ENCODE measurements at places on chromosomes 1 and 21.

GRCh38 chr1:61536174-61537108, 188.5 kb downstream of the TM2D1 start:
- no peak for DNase-seq

DNA sequence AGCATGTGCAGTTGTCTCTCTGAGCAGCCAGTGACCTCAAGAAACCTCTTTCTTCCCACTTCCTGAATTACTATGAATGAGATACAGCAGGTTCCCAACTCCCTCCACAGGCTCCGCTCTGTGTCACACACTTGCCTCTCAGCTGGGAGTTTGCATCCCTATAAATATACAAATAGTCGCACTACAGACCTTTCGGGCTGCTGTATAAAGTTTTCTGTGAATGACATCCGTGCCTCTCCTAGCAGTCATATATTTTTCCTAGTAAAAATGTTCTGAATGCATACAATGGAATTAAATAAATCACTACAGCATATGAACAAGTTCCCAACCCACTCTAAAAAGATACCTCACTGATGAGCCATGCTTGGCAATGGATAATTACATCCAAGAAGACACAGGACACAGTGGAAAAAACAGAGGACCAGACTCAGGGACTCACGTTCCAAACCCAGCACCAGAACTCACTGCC, 66.8 kb downstream of the CAPZB start:
- no peak for DNase-seq

- no peak for DNase-seq
Measured at GRCh38 chr1:11418056-11418455, 60.9 kb upstream of the DISP3 start.

GRCh38 chr1:111967067-111967690, 22.3 kb downstream of the KCND3 start:
- no peak for DNase-seq

GRCh38 chr1:217063172-217063908, 340.1 kb upstream of the ESRRG start:
- DNase-seq, result no peak

DNA sequence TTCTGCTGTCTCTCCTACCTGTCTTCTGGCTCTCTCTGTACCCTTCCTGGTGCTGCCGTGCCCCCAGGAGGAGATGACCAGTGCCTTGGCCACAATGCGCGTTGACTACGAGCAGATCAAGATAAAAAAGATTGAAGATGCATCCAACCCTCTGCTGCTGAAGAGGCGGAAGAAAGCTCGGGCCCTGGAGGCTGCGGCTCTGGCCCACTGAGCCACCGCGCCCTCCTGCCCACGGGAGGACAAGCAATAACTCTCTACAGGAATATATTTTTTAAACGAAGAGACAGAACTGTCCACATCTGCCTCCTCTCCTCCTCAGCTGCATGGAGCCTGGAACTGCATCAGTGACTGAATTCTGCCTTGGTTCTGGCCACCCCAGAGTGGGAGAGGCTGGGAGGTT, 38.1 kb upstream of the IL19 start:
- no peak for DNase-seq

DNA sequence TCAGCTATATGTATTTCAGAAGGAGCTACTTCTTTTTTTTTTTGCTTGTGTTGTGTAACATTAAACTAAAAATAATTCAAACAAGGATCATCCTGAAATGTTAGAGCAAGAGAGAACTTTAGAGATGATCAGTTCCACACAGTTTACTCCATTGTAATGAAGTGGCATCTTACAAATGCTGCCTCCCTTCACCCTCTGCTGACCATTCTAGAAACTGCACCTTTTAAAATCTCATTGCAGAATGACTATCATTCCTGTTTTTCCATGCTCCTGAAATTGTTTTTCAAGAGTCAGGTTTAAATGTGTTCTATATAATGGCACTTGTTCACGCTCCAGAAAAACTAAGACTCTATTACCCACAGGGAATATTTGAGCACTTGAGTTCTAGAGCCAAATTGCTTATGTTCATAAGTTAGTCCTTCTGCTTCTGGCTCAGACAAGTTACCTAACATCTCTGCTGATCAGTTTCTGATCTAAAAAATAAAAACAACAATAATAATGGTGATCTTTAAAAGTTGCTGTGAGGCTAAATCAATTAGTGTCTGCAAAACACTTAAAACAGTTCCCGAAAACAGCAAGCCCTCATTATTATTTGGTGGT, 21.5 kb upstream of the SLC44A5 start:
- DNase-seq, result no peak

DNA sequence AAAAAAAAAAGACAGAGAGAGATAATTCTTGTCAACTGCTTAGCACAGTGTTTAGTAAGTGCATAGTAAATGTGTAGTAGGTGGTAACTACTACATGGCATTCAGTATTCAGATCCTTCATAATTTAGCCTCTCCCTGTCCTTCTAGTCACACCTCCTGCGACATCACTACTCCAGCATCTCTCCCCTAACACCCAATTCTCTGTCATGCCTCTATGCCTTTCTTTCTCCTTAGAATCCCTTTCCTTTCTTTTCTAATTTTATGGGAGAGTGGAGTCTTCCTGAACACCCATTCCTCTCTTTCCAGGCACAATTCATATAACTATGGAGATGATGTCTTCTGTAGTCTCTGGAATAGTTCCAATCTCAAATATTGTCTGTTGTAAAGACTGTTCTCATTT, 3.9 kb upstream of the VPS72 start:
- no peak for DNase-seq

GRCh38 chr1:86972262-86972661, 57.8 kb downstream of the HS2ST1 start:
- DNase-seq, result no peak

- DNase-seq, result no peak
Measured at GRCh38 chr1:219461981-219462400, 150.9 kb downstream of the ZC3H11B start.

DNA sequence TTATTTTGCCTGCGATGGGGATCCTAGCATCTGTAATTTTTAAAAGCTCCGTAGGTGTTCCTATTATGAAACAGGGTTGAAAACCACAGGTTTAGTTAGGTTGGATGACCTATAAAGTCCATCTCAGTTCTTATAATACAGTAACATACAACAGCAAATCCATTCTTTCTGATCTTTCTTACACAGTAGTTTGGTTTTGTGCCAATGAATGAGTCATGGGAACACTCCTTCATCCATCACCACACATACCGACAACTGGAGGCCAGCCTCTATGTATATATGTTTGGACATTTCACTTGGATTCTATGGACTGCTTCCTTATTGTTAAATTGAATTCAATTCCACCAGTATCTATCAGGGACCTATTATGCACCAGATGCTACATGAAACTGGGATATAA, 118.4 kb upstream of the L1TD1 start:
- no peak for DNase-seq

GRCh38 chr1:233448109-233448689, 120.7 kb downstream of the MAP3K21 start:
- DNase-seq, result no peak

DNA sequence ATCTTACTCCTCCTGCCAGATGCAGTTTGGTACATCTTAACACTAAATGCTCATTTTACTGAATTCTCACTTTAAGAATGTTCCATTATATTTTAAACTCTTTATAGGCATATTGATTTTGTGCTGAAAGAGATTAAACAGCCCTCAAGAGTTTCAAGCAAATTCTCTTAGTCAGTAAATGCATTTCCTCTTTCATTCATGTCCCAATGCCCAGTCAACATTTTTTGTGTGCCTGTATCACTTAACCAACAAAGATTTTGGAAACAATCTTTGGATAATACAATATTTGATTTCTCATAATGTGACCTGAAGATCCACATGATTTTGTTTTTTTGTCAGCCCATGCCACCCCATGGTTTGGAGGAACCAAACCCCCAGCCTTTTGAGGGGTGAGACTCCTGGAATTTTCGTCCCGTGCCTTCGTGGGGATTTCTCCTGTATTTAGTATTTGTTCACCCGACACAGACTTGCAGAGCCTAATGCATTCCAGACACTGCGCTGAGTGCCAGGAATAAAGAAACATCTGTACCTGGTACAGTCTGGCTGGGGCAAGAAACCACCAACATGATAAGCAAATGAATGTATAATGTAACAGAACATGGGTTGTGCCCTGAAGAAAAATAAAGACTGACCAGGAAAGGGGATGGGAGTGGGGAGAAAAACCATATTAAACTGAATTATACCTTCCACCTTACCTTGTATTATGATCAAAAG, 47.1 kb upstream of the ETS2 start:
- no peak for DNase-seq

- DNase-seq, result no peak
Measured at GRCh38 chr1:198295225-198295624, 138.4 kb downstream of the NEK7 start.

- no peak for DNase-seq
Measured at GRCh38 chr1:227815468-227816409, at the start of gene PRSS38. PRSS38 (plus strand) TSS chr1:227815675; CDS start chr1:227815717, 42 bp downstream.

DNA sequence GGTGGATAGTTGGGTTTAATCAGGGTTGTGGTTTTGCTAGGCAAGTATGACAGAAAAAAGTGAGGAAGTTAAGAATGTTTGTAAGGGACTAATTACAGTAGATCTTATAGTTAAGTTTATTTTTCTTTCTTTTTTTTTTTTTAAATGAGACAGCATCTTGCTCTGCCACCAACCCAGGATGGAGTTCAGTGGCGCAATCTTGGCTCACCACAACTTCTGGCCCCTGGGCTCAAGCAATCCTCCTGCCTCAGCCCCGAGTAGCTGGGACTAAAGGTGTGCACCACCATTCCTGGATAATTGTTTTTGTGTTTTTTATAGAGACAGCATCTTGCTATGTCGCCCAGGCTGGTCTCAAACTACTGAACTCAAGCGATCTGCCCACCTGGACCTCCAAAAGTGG, 41.7 kb downstream of the EYA3 start:
- no peak for DNase-seq

GRCh38 chr1:55423376-55423775, 208.2 kb upstream of the USP24 start:
- no peak for DNase-seq

DNA sequence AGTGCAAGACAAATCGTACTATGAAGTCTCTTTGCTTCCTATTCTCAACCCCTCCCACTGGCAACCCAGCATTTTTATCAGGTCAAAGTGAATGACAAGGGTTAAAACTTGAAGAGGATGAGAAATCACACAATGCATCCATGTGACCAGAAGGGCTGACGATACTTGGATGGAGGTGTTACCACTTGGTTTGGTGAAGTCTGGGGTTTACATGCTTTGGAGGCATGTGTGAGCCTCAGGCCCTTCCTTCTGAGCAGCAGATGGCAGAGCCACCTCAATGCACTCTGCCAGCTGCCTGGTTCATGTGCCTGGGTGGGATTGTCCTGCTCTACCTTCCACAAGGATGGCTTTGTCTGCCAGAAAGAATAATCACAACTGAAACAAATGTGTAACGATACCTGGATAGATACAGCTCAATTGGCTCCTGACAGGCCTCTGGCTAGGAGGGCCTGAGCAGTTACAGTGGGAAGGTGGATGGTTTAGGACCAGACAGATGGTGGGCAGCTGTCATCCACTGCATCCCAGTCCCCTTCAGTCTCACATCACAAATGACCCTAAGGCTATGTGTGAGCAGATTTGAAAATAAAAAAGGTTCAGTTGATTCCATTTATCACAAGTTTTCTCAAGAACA, 51.5 kb upstream of the CNIH3 start:
- no peak for DNase-seq

GRCh38 chr1:85344256-85344694, 67.8 kb upstream of the BCL10 start:
- no peak for DNase-seq

GRCh38 chr1:182046763-182047162, 14.7 kb downstream of the ZNF648 start:
- DNase-seq, result no peak

- no peak for DNase-seq
Measured at GRCh38 chr1:90712153-90712856, 4.8 kb downstream of the BARHL2 start.

DNA sequence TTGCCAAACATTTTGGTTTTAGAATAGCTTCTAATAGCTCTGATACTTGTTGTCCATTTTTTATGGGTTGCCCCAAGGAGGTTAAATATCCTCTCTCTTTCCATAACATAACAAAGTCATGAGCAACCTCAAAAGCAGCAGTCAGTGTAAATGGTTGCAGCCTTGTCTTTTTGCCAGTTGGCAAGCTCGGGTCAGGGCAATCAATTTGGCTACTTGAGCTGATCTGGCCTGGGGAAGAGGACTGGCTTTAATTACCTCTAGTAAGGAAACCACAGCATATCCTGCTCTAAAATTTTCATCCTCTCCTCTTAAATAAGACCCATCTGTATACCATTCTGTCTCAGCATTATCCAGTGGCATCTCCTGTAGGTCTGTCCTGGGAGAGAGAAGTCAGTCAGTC, 21.2 kb upstream of the FMO4 start:
- no peak for DNase-seq

DNA sequence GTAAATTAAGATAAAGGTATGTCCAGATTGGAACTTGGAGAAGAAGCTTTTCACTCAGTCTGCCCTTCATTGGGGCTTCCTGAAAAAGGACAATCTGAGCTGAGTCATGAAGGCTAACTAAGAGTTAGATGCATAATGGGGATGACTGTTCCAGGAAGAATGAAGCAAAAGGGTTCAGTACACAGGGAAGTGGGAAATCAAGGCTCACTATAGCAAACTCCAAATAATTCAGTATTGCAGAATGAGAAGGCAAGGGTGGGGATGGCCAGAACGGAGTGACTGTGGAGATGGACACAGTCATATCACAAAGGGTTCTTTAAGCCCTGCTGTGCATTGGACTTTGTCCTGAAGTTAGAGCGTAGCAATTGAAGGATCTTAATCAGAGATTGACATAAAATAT, 158.3 kb downstream of the FGGY start:
- no peak for DNase-seq

GRCh38 chr21:38392661-38393060, 105.6 kb downstream of the ERG start:
- DNase-seq, result no peak

DNA sequence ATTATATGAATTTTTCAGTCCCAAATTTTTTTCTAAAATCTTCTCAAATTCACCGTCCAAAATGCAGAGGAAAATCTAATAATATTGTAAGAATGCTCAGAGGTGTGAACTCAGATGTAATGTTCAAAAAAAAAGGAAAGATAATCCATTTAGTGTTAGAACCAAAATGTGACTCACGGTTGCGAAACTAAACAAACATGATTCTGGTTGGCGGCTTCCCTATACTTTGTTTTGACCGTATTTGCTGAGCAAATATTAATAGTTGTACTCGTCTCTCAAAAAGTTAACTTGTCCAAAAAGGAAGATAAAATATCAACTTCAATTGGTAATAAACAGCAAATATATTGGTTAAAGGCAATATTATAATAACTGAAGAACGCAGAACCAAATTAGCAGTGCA, 34.4 kb downstream of the ZSWIM5 start:
- no peak for DNase-seq
